ENCODE measurements at places on chromosomes 12 and 14.

DNA sequence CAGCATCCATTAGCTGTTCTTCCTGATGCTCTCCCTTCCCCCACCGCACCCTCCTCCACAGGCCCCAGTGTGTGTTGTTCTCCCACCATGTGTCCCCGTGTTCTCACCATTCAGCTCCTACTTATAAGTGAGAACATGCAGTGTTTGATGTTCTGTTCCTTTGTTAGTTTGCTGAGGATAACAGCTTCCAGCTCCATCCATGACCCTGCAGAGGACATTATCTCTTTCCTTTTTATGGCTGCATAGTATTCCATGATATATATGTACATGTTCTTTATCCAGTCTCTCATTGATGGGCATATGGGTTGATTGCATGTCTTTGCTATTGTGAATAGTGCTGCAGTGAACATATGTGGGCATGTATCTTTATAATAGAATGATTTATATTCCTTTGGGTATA, 9.0 kb downstream of the ATF1 start:
- no peak for DNase-seq

GRCh38 chr12:38269897-38270296, 46.7 kb upstream of the ALG10B start:
- DNase-seq = no peak

DNA sequence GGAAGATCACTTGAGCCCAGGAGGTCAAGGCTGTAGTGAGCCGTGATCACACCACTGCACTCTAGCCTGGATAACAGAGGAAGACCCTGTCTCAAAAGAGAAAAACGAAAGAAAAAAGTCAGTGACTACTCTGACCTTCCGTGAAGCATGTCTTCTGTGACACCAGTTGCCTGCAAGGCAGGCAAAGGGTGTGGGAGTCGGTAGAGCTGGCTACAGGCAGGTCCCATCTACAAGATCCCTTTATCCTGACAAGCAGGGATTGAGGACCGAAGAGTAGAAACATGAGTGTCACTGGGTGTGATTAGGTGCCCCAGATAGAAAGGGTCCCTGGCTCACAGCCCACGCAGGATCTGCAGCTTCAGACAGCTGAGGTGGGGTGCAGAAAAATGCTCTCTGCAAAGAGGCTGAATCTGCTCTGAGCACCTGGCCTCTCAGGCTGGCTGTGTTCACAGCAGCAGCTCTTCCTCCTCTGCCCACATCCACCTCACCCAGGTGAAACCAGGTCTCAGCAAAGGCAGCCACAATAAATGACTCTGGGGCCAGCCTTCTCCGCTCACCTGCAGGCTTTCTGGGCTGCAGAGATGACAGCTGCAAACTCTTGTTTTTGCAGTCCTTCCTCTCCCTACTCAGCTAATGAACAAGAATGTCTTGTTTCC, 28.6 kb upstream of the HSP90B1 start:
- peak; percentile 9 for DNase-seq

- DNase-seq = no peak
Observed at GRCh38 chr12:119980242-119980641, 8.8 kb upstream of the BICDL1 start.

GRCh38 chr12:4685317-4685716, 34.9 kb upstream of the GALNT8 start:
- no peak for DNase-seq

DNA sequence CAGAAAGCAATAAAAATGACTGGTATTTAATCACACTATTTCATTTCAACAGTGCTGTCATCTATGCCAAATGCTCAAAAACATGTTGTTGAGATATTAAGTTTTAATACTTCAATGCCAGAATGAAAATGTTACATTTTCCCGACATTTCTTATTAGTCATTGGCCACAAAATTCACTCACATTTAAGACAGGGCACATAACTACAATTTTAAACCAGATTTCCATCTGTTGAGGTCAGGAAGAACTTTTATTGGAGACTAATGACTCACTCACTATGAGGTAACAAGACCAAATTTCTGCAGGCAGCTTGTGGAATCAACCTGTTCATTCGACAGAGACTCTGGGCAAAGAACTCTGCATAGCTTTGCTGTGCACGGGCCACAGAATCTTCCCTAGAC, 36.8 kb downstream of the PPTC7 start:
- no peak for DNase-seq

- DNase-seq = no peak
Observed at GRCh38 chr14:72788972-72789728, 104.8 kb downstream of the DPF3 start.

- no peak for DNase-seq
Observed at GRCh38 chr12:41510470-41510869, 322.4 kb downstream of the PDZRN4 start.

- DNase-seq = no peak
Observed at GRCh38 chr12:99721715-99722275, 74.2 kb downstream of the GARIN6 start.

DNA sequence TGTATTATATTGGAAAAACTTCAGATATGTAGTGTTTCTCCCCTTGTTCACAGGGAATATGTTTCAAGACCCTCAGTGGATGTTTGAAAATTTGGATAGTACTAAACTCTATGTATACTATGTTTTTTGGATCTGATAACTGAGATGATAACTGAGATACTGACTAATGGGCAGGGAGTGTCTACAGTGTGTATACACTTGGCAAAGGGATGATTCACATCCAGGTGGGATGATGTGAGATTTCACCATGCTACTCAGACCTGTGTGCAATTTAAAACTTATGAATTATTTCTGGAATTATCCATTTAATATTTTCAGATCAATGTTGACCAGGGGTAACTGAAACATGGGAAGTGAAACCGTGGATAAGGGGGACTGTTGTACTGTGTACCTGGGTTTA, 13.8 kb downstream of the RAD51B start:
- no peak for DNase-seq

DNA sequence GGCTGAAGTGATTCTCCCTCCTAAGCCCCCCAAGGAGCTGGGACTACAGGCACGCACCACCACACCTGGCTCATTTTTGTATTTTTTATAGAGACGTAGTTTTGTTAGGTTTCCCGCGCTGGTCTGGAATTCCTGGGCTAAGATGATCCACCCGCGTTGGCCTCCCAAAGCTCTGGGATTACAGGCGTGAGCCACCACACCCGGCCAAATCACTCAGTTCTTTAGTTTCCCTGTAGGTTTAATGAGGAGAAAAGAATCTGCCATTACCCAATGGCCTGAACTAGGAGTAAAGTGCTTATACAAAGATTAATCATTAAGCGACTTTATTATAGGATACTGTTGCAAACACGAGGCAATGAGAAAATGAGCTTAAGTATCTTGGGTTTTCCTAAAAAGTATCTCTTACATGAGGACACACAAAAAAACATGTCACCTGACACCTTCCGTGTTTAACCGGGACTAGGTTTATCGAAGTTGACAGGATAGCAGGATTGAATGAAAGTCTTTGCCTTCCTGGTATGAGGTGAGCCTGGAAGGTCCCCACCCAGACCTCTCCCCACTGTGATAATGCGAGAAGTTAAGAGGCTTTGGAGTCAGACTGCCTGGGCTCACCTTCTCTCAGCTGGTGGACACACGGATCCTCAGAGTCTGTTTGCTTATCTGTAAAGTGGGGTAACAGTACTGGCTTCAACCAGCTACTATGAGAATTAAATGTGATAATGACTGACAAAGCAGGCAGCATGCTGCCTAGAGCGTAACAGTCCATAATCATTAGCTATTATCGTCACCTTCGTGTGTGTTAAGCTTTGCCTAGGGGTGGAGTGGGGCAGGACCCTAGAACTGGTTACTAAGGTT, 133.5 kb upstream of the KRAS start:
- DNase-seq = no peak

DNA sequence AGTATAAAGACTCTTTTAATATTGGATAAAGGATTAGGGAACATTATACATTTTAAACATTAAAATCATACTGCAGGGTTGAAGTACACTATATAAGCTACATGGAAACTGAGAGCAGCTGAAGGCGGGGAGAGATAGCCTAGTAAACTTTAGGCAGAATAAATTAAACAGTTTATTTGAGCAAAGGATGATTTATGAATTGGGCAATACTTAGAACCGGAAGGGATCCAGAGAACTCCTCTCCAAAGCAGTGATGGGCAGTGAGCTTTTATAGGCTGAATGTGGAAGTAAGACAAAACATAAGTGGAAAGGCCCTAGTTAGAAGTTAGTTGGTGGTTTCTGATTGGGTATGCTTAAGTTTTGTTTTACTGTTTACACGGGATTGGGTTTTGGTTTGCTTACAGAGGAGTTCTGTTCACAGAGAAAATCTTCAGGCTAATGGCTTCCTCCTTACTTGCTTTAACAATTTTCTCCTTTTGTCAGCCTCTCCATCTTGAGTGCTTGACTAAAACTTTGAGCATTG, 18.9 kb downstream of the LEMD3 start:
- no peak for DNase-seq

GRCh38 chr14:46691819-46692218, 40.2 kb upstream of the RPL10L start:
- DNase-seq = no peak

GRCh38 chr12:92221656-92222315, 76.1 kb upstream of the BTG1 start:
- DNase-seq = no peak

GRCh38 chr12:56118688-56119357, 757 bp downstream of the ZC3H10 start:
- no peak for DNase-seq

DNA sequence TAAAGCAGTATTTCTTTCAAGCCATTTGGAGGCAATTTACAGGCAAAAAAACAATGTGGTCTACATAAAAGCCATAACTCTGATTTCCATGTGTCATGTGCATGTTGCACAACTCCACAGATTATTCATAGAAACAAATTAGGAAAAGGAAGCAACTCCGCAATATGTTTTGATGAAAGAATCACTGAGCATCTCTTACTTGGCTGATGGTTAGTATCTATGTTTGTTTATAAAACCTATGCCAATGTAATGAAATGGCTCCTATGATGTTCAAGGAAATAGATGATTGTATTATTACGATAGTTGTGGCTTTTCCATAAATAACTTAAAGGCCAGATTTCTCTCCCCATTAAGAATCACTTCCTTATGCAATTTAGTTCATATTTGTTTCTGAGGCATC, 373.7 kb downstream of the CCDC91 start:
- DNase-seq = no peak

- peak; percentile 78 for DNase-seq
Observed at GRCh38 chr12:67630373-67631088, 18.0 kb upstream of the DYRK2 start.

DNA sequence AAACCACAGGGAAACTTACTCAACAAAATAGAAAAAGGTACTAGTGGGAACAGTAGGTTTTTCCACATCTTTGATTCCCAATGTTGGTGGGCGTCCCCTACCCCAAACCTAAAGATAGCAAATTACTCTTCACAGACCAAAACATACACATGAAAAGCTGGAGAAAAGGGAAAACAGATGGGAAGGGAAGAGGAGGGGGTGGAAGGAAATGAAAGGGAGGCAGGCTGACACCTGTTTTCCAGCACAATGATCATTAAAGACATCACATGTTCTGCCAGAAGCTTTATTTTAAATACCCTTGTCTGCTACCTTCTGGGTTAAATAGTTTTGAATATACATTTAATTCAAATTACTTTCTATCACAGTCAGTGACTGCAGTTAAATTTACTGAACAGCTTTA, 1617.9 kb upstream of the SEL1L start:
- DNase-seq = no peak

GRCh38 chr12:108712925-108713203, 18.5 kb downstream of the CORO1C start:
- DNase-seq = no peak

DNA sequence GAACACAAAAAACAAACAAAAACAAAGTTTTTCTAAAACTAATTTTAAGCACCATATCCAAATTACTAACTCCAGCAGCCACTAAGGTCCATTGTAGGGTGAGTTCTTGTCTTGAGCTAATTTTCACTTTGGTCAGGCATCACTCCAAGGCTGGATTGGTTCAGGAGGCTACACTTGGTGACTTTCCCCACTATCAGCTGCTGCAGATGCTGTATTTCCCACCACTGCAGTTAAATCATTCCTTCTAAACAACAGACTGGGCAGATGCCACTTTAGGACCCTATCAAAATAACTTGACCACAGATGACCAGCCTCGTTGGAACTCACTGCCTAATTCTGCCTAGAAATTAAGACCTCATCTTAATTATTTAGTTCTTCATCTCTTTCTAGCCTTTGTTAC, 140.5 kb downstream of the SLC16A7 start:
- DNase-seq = no peak

- DNase-seq = no peak
Observed at GRCh38 chr12:80766897-80767296, 50.2 kb downstream of the MYF5 start.

DNA sequence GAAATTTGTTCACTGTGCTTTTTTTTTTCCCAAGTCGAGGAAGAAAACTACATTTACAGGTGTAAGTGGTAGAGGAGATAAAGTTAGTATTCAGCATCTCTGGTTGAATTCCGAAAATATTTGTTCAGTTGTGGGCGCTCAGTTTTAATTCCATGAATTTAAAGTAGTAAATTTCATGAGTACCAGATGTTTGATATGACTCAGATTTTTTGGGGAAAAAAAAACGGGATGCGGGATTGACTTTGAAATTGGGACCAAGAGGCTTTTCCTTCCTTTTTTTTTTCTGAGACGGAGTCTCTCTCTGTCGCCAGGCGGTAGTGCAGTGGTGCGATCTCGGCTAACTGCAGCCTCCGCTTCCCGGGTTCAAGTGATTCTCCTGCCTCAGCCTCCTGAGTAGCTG, 1.6 kb downstream of the TULP3 start:
- DNase-seq = no peak

DNA sequence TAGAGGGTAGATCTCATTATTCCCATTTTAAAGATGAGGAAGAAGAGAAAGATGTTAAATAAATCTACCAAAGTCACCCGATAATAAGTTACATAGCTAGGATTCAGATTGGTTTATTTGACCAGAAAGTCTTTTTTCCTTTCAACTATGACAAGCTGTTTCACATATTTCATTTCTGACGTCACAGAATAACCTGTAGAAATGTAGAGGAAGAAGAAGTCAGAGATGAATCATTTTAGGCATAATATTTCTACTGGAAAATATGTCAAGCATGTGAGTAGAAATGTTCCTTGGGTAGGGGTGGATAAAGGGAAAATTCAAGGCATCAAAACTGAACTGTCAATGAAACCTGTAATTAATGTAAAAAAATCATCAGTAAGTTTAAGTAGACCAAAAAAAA, 107.0 kb downstream of the MGST1 start:
- no peak for DNase-seq

DNA sequence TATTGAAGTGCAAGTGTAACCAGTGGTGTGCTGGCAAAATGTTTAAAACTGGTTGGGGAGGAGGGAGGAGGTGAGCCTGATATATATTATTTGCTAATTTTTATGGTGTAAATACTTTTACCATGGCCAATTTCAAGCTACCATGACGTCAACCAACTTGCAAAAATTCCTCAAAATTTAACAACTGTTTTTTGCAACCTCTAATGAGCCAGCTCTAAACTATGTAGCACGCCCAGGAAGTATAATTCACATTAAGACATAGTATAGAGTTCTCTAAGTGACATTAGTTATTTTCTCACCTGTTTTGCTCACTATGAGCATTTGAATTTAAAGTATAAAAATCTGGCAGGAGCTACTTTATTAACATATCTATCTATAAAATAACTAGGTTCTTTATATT, 41.4 kb downstream of the ATL1 start:
- no peak for DNase-seq
